ENCODE measurements at places on chromosomes 2 and 18.

DNA sequence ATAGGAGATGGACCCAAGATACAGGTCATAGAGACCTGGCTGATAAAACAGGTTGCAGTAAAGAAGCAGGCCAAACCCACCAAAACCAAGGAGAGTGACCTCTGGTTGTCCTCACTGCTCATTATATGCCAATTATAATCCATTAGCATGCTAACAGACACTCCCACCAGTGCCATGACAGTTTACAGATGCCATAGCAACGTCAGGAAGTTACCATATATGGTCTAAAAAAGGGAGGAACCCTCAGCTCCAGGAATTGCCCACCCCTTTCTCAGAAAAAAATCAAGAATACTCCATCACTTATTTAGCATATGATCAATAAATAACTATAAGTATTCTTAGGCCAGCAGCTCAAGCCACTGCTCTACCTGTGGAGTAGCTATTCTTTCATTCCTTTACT lies 574.7 kb upstream of the ID2 start:
- no peak for DNase-seq

- DNase-seq, result no peak
These were observed 57.6 kb upstream of the RNF152 start for GRCh38 chr18:61950371-61950770.

DNA sequence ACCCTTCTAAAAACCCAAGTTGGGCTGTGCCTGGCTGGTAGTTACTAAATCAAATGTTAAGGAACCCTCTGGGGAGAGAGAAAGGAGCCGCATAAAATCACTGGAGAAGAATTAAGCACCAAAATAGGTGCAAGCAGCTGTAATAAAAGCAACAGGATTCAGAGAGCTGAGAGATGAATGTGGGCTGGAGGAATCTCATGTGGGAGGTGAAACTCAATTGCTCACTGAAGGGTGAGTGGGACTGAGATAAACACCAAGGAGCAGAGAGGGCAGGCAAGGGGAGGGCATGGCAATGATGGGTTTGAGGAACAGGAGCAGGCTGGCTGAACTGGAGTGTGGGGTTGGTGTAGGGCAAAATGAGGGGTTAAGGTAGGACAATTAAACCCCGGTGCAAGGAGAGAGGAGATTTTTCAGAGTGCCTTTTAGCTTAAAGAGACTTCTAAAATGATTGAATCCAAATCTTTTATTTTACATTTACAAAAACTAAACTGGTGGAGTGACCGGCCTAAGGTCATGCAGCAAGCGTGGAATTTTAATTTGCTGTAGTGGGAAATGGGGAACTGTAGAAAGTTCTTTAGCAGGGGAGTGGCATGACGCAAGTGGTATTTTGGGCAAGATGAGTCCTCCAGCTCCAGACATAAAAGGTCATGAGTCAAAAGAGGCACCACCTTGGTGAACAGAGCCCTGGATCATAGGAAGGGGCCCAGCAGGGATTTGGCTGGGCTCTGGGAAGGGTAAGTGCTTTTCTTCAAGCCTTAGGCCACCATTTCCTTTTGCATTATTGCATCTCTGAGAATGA lies 10.5 kb downstream of the PLB1 start:
- peak; percentile 5 for DNase-seq

- DNase-seq, result no peak
These were observed 447.5 kb downstream of the BCL11A start for GRCh38 chr2:60105906-60106305.

- no peak for DNase-seq
These were observed 44.0 kb downstream of the SDC1 start for GRCh38 chr2:20180676-20181648.

DNA sequence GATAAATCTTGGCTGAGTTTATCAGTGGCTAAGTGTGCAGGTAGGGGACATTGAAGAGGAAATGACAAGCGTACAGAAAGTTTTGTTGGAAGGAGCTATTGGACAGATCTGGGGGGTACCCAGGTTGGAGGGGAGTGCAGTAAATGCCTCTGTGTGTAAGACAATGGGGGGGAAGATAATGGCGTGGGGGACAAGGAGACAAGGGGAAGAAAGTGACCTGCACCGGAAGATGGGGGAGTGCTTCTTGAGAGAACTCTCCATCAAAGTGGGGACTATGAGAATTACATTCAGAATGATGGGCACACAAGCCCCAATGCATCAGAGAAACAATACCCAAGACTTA lies 190.0 kb downstream of the ALPK2 start:
- no peak for DNase-seq

DNA sequence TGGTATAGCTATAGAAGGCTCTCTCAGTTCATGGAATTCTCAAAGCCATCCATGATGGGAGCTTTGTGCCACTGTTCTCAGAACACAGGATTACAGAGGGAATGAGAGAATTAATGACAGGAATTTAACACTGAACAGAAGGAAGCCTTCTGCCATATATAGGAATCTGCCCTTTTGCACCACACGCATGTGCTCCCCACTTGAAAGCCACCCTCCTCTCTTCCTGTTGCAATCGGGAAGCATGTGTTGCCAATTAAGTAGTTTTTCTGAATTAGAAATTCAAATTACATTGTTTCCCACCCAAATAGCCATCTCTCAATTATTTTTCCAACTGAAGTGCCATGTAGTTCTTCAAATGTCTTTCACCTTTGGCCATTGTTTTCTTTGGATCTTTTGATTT lies 71.3 kb downstream of the C1D start:
- no peak for DNase-seq

DNA sequence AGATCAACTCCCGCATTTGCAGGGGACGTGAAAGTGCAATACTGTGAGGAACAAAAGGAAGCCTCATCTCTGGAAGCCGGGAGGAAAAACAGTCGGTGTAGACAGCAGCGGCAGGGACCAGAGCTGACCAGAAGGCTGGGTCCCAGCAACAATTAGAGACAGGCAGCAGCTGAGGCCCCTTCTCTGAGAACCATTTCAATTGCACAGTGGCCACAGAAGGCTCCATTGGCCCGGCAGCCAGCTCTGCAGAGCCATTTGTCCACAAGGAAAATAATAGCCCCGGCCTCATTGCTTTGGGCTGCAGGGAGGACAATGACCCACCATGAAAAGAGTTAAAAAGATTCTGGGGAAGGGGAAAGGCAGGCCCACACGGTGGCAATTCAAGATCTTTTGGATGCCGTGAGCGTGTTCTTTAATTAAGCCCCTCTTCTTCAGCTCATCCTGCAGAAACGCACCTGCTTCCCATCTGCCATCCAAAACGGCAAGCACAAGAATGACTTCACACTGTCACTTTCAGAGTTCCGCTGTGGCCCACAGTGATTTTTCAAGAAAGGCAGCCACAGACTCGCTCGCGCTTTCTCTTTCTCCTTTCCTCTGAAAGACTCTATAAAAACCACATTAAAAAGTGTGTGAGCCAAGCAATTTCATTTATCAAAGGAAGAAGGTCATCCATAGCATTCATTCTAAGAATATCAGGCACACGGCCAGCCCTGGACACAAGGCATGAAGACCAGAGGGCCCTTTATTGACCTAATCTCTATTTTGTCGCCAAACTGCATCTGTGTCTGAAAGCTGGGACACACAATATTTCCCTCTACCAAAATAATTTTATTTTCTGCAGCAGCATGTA lies 293.6 kb downstream of the SOX11 start:
- DNase-seq, result no peak

DNA sequence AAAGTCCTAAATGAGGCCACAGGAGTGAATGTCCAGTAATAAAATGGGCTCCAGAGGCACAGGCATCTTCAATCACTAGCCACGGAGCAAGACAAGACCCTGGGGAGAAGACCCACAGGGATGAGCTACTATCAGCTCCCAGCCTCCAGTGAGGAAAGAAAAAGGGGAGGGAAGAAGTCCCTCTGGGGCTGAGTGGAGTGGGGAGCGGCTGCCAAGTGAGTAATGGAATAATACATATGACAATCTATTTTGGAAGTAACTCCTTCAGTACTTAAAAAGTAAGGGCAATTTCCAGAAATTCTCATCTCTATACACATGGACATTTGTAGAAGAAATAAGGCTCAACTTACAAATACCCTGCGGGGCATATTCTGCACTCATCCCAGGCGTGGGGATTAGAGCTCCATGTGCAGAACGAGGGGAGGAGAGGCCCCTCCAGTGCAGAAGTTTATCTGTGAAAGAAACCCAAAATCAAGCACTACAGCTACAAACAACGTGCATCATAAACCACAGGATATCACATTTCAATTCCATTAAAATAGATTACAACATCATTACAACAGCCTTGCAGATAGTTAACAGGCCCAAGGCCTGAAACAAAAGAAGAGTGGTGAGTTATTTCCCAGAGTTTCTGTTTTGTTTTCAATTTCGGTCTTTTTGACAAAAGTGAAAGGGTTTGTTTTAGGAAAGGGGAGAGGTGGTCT lies 84.9 kb downstream of the BCL11A start:
- DNase-seq, result no peak

GRCh38 chr2:212640428-212640827 lies 101.8 kb upstream of the ERBB4 start:
- DNase-seq, result no peak

DNA sequence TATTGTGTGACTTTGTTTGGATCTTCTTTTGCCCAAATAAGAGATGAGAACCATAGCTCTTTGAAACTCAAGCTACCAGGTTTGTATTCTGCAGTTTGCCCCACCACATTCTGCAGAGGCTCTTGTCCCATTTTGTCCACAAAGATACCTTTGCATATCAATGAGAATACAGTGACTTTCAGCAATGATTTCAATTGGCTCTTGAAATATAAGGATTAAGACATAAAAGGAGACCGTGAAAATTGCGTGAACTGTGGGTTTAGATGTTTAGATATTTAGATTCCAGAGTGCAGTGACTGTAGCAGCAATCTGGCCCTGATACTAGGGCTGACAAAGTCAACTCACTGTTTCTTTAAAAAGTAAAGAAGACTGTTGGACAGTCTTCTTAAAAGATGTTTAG lies 146.6 kb upstream of the SP5 start:
- no peak for DNase-seq

- DNase-seq, result no peak
These were observed 34.8 kb downstream of the TOGARAM2 start for GRCh38 chr2:29015701-29016470.

GRCh38 chr18:68150961-68151360 lies 563.9 kb downstream of the TMX3 start:
- no peak for DNase-seq

GRCh38 chr18:63320123-63320974 lies 780 bp upstream of the BCL2 start:
- DNase-seq, result peak; percentile 79

DNA sequence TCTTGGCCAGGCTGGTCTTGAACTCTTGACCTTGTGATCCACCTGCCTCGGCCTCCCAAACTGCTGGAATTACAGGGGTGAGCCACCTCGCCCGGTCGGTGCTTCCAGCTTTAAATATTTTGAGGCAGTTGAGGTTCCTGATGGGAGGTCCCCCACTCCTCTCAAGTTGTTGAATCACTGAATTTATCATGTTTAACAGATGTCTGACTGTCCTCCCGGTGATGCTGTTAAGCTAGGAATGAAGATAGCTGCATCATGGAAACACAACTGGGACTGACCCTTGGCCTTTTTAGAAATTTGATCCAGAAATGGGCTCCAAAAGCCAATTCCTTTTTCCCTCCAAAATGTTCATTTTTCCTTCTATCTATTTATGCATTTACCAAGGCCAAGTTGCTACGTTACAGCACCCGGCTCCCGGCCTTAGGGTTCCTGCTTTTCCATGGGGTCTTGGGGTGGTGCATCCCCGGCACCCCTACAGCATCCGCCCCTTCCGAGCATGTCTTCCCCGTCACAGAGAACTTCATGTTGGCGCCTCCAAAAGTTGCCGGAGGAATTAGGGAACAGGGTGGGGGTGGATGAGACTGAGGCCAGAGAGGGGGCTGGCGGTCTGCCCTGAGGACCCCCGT lies 43.9 kb downstream of the PAX8 start:
- DNase-seq, result no peak

GRCh38 chr2:81355436-81355835 lies 1050.9 kb upstream of the LRRTM1 start:
- no peak for DNase-seq

- no peak for DNase-seq
These were observed 129.8 kb upstream of the ARL4C start for GRCh38 chr2:234626566-234627130.

DNA sequence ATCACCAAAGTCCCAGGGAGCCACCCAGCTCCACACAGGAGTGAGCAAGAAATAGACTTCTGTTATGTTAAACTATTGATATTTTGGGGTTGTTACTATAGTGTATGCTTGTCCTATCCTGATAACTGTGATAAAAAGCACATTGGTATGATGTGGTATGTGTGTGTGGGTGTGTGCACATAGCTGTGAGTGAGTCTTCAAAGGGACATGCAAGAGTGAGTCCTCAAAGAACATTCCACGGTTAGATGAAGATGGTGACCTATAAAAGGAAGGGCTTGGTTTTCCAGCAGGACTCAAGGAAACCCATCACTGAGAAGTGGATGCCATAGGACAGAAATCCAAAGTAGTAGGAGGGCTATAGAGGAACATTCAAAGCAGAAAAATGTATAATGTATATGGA lies 342.9 kb downstream of the TSN start:
- no peak for DNase-seq

- DNase-seq, result no peak
These were observed 98.5 kb upstream of the RAB6C start for GRCh38 chr2:129880971-129881370.

DNA sequence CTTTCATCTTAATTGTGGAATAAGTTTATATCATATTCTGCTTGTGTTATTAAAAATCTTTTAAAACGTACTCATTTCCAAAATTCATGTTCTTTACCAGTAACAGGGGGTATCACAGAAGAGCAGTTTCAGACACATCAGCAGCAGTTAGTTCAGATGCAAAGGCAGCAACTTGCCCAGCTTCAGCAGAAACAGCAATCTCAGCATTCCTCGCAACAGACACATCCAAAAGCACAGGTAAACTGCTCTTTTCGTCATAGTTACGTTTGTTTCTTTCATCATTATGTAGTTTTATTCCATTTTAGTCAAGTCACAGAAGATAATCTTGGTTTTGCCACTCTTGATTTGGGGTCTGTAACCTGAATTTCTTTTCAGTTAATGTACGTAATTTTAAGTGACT lies 93.5 kb upstream of the KIF5C start:
- no peak for DNase-seq

DNA sequence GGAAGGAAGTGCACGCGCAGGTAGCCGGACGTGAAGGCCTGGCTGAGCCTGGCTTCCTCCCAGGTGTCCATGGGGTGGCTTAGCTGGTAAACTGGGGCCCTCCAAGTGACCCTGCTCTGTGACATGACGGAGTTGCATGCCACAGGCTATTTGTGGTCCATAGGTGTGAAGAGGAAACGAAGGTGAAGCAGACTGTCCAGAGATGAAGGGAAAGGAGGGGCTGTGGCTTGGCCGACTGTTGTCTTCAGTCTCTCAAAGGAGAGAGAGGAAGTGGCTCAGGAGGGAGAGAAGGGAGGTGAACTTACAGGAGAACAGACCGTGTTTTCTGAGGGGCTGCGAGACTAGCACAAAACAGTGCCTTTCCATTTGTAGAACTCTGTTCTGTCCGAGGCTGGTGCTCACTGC lies 19.3 kb downstream of the INPP5D start:
- DNase-seq, result no peak

- DNase-seq, result no peak
These were observed 17.0 kb upstream of the BCL2 start for GRCh38 chr18:63336366-63337099.
